ENCODE measurements at places on chromosomes 16 and 17.

- DNase-seq: no peak
Observed at GRCh38 chr17:17058304-17058703, 16.0 kb downstream of the MPRIP start.

- DNase-seq: no peak
Observed at GRCh38 chr17:58192612-58193011, at the start of gene EPX. Gene EPX, plus strand, starts transcription at chr17:58192726. Its CDS starts 121 bp downstream, at chr17:58192847.

- peak; percentile 68 for DNase-seq
Observed at GRCh38 chr17:2101448-2102257, 46.8 kb downstream of the HIC1 start.

- no peak for DNase-seq
Observed at GRCh38 chr17:54426296-54426886, 474.3 kb upstream of the TOM1L1 start.

DNA sequence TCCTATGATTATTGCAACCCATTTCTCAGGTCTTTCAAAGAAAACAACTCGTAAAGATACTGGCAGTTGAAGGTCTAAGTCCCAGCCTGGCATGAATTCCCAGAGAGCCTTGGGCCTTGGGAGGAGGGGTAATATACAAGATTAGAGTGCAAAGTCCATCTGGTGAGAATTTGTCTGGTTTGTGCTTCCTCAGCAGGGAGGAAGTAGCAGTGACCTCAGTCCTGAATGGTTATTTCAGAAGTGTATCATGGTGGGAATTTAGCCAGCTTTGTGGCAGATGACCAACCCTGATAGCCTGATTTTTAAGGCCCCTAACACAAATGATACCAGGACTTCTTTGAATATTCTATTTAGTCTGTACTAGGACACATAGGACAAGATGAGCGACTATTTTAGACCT lies 151.2 kb upstream of the TBX2 start:
- DNase-seq: no peak

GRCh38 chr17:72588961-72589360 lies 468.1 kb downstream of the SOX9 start:
- DNase-seq: no peak

DNA sequence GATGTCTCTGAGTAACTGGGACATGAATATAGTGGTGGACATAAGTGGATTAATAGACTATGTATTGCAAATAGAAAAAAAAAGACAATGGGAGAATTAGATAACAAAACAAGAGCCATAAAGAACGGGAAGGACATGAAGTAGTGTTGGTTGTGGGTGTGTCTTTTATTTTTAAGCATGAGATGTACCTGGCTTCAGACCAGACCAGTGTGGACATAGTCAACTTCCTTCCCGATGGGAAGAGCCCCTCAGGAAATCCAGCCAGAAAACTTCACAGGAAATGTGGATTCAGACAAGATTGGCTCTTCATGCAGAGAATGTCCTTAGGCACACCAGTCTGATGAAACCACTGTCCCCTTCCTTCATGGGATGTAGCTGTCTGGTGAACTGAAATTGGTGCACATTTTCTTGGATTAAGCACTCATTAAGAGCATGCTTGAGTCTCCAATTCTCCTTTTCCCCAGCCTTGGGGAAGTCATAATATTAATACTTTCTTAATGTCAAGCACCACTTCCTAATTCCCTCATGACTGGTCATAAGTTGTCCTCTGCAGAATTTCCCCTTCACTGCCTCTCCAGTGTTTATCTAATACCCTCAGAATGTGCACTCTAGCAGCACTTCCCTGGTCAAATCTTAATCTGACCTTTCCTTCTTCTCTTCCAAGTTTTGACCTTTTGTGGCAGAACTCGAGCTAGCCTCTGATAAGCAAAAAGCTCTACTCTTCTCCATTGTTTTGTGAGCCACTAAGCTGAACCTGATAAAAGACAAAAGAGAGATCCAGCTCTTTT lies 350.6 kb upstream of the MAF start:
- no peak for DNase-seq

DNA sequence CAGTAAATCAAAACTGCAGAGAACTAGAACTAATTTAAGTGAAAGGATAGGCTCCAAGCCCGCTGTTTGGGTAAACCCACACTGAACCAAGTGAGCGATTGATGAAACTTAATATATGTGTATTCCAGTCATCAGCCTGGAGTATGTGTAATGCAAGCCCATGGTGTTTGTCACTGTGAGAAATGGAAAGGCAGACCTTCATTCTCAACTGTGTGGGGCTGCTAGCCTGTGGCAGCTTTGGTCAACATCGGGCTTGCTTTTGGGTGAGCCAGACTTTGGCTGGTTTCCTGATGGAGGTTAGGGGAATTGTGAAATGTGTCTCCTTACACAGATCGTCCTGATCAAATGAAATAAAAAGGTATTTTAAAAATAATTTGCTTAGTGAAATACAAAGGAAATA lies 279.9 kb downstream of the IRX3 start:
- no peak for DNase-seq

DNA sequence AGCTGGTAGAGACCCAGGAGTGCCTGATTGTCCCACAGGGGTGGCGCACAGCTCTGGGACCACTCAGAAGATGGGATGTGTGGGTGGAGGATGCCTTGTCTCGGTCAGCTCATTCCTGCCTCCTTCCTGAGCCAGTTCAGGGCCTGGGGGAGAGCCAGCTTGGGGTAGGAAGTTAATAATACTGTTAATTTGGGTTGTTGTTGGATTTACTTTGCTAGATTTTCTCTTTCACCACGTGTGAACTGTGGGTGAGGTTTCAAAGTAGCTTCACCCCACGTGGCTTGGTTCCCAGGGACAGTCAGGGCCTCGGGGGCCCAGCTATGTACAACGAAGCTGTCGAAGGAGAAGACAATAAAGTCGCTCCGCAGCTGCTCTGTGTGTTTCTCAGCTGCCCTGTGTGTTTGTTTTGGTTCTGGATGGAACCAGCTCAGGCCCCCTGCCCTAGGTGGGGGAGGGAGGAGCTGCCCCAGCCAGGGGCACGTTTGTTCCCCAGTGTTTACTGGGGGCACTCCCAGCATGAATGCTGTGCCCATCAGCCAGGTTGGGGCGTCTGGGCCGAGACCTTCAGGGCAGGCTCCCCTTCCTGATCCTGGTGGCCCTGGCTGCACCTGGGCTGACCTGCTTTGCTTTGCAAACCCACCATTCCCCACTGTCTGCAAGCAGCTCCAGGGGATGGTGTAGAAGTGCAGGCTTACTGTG lies 2.3 kb downstream of the NUDT16L1 start:
- DNase-seq: no peak

GRCh38 chr17:17728146-17728545 lies 46.9 kb downstream of the RAI1 start:
- DNase-seq: no peak
